Head of caudate nucleus (tissue), 42 donors: ENCODE measurements at places on chromosomes 11 and 22.

GRCh38 chr11:108975026-108975425 lies 310.2 kb downstream of the DDX10 start:
- DNase-seq: no peak

- peak; percentile 78 for DNase-seq
Measured at GRCh38 chr11:119741369-119742262, 12.6 kb upstream of the NECTIN1 start.

GRCh38 chr11:25981998-25982397 lies 349.9 kb upstream of the ANO3 start:
- DNase-seq: no peak

DNA sequence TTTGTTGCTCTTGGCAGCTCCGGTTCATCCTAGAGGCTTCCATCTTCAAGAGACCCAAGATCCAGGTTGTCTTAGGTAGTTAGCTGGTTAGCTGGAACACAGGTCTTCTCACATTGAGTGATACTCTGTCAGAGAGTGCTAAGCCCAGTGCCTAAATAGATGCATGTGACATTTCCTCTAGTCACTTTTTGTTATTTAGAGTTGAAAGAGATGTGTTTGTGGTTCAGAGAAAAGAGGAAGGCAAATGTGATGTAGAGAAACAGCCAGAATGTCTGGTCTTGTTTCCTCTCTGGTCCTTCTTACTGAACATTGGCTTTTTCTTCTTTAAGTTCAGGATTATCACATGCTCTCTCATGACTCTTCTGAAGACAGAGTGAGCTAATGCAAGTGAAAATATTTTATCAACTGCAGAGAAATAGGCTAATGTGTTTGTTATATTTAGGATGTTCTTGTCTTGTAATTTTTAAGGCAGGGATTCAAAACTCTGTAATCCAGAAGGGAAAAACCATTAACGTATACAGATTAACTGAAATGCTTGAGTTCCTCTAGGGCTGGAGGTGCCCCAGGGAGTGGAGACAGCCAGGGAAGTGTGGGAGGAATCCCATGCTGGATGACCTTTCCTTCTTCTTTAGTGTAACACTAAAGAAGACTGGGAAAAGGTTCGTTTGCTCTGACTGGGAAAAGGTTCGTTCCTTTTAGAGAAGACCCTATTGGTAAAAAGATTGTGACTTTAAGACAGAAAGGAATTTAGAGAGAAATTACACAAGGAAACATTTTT lies 75.4 kb downstream of the SWAP70 start:
- no peak for DNase-seq

DNA sequence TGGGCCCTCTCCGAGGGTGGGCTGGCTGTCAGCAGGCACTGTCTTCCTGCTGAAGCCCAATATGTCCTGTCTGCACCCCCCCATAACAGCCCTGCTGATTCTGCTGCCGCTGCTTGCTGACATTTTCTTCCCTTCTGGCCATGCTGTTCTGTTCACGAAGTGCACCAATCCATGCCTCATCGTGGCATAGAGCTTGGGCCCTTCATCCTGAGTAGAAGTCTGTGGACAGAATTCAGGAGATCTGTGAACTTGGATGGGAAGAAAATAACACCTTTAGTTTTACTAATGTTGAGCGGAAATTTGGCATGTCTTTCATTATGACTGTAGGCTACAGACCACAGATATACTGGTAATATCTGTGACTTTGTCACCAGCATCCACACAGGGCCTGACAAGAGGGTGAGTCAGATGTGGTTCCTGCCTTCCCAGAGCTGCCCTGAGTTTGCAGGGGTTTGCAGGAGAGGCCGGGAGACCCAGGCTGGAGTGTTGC lies 14.1 kb upstream of the KIAA0930 start:
- DNase-seq: no peak

DNA sequence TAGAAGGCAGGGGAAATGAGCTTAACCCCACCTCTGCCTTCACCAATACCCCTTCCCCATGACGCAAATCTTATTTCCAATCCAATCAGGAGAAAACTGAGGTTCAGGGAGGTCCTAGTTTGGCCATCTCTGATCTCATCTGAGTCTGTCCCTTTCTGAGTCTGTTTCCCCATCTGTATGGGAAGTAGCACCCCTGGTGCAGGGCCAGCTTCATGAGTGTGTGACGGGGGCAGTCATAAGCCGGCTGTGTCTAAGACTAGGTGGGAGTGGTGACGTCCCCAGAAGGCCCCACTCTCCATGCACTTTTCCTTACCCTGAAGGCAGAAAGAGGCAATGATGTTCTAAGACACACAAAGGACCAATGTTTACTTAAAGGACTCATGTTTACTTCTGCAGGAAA lies 72.3 kb downstream of the MN1 start:
- no peak for DNase-seq

- DNase-seq: no peak
Measured at GRCh38 chr11:15930442-15931025, 425.8 kb downstream of the SOX6 start.

GRCh38 chr22:30643055-30643875 lies 7.7 kb downstream of the SLC35E4 start:
- no peak for DNase-seq

DNA sequence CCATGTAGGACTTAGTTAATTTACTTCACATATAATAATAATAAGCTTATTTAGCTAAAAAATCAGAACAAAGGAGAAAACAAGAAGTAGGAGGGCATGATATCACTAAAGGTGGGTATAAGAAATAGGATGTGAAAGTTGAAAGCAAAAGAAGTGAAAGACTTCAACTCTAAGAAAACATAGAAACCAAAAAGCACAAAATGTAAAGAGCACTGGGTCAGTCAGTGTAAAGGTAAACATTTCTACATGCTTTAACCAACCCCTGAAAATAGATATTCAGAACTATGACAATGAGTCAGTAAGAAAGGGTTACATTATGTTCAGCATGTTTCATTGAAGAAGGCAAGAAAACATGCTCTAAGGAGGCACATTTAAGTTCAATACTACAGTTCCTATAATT lies 298.8 kb downstream of the SWAP70 start:
- no peak for DNase-seq

- no peak for DNase-seq
Measured at GRCh38 chr22:28929197-28929596, 45.8 kb downstream of the ZNRF3 start.

DNA sequence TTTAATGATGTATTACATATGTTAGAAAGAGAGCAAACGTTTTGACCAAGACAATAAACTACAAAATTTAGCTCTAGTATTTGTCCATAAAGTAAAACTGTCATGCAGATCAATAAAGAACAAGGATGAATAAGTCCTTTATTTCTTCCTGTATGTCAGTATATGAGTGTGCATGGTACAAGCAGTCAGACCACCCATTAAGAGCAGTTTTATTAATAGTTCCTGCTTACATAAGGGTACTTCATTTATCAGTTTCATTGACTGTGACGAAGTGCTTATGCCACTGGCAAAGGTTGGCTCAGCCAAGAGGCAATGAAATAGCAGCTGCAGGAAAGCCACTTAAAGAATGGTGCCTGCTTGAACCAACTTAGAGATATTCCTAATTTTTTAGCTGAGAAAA lies 913.0 kb upstream of the CNTN5 start:
- DNase-seq: no peak

DNA sequence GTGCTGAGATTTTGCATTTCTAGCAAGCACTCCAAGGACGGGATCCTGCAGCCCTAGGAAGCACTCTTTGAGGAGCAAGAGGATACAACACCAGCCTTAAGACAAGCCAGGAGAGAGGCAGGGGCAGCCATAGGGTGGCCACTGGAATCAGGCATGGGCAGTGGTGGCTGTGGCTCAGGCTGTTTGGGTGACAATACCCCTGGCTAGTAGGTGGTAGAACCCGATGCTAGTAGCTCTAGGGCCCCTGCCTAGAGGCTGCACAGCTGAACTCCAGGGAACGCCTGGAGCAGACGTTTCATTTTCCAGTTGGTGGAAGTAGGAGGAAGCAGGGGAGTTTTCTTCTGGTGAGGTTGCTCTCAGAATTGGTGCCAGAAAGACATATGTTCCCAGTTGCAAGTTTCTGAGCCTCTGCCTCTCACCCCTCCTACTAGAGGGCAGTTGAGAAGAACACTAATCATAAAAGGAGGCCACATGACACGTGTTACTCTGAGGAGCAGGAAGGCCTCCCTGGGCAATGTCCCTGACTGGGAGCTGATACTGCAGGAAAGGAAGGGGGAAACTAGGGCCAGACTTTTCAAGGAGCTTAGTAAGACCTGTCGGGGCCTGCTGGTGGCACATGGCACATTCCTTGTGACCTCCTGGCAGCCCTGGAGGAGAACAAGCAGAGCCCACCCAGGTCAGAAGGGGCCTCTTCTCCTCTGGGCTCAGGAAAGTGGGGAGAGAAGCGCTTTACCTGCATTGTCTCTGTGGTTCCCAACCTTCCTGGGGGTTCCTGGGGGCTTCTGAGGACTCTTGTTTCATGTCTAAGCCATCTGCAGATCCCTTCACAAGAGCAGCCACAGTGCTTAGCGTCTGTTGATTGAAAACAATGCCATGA lies 56.6 kb upstream of the DRD2 start:
- DNase-seq: peak; percentile 39
